A673 (cell line): ENCODE measurements at places on chromosomes 7 and 10.

DNA sequence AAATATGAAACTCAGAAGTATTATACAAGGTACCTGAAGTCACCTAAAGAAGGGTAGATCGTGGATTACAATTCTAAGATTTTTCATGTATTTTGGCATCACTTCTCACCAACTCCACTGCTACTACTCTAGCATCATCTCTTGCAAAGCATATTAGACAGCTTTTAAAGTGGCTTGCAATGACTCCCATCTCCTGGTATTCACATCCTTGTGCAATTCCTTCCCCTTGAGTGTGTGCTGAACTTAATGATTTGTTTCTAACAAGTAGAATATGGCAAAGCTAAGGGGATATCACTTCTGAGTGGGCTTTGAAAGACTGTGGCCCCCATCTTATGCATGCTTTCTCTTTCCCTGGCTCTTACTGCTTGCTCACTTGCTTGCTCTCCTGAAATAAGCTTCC is 280.2 kb downstream of the SNX13 start:
- no peak for DNase-seq

DNA sequence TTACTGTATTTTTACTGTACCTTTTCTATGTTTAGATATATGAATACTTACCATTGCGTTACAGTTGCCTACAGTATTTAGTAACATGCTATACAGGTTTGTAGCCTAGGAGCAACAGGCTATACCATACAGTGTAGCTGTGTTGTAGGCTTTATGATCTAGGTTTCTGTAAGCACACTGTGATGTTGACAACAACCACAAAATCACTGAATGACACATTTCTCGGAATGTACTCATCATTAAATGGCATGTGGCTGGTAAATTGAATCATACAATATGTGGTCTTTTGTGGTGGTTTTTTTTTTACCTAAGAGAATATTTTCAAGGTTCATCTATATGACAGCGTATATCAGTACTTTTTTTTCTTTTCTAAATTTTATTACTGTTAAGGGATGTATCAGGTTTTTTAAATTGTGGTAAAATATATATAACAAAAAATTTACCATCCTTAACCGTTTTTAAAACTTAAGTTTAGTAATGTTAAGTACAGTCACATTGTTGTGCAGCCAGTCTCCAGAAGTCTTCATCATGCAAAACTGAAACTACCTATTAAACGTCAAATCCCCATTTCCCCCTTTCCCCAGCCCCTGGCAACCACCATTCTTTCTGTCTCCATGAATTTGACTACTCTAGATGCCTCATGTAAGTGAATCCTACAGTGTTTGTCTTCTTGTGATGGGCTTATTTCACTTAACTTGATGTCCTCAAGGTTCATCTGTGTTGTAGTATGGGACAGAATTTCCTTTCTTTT is 21.5 kb downstream of the BTAF1 start:
- no peak for DNase-seq

- no peak for DNase-seq
Observed at GRCh38 chr10:112509558-112510291, 62.7 kb downstream of the VTI1A start.

GRCh38 chr7:146116521-146117222 is at the start of gene CNTNAP2:
TSS of gene CNTNAP2 (plus strand) at chr7:146116801. CDS start at chr7:146116877, 76 bp downstream.
- peak; percentile 23 for DNase-seq

DNA sequence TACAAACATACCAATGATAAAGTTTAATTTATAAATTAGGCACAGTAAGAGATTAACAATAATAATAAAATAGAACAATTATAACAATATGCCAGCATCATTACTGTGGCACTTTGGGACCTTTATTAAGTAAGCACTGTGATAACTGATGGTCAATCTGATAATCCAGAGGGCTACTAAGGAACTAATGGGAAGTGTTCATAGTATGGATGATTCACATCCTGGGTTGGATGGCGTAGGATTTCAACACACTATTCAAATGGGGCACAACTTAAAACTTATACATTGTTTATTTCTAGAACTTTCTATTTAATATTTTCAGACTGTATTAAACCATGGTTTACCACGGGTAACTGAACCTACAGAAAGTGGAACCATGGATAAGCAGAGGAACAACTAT is 90.8 kb downstream of the KIF20B start:
- no peak for DNase-seq
